ENCODE measurements at places on chromosomes 3 and 15.

DNA sequence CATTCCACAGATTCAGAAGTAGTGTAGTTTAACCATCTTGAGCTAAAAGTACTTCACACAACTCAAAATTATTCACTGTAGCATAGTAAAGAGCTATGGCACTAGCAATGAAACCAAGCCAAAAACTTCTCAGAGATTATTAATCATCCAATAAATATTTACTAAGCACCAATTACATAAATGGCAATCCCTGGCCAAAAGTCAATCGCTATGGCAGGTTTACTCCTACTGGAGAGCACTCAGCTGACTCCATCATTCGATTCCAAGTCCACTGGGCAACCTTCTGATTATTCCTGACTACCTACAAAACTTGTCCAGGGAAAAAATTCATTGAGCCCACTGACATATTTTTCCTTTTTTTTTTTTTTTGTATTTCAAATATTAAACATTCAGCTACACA is 23.9 kb downstream of the ATP13A3 start:
- no peak for DNase-seq
- H3K36me3 ChIP-seq: no peaks in the 10 kb centered on the region
- H3K4me1 ChIP-seq: peaks cover 2% of the 10 kb centered on the region
- no peak overlapping the region for H3K4me3 ChIP-seq
- H3K27ac ChIP-seq: no peak overlapping the region

GRCh38 chr3:107739227-107739626 is 216.5 kb downstream of the BBX start:
- no peaks in the 10 kb centered on the region for H3K4me1 ChIP-seq
- H3K36me3 ChIP-seq: peaks cover 6% of the 10 kb centered on the region
- DNase-seq: no peak
- no peak overlapping the region for H3K27ac ChIP-seq
- H3K27me3 ChIP-seq: no peaks in the 10 kb centered on the region

GRCh38 chr3:39982665-39983357 is 173.4 kb downstream of the MYRIP start:
- no peak overlapping the region for H3K4me3 ChIP-seq
- no peaks in the 10 kb centered on the region for H3K36me3 ChIP-seq
- no peak for DNase-seq

DNA sequence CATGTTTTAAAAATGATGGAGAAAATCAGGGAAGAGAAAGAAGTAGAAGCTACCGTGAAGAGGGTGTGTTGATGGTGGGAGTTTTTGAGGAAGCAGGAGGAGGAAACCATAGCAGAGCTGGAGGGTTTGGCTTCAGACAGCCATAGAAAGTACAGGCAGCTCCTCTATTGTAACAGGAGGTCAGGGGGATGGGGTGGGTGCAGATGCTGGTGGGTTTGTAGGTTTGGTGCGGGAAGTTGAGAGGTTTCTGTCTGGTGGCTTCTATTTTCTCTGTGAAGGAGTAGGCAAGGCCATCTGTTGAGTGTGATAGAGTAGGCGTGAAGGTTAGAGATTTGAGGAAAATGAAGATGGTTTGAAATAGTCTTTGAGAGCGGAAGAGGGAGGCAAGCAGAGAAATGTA is 97.7 kb upstream of the TBC1D5 start:
- H3K27ac ChIP-seq: no peak overlapping the region
- H3K4me1 ChIP-seq: no peaks in the 10 kb centered on the region
- no peaks in the 10 kb centered on the region for H3K27me3 ChIP-seq
- DNase-seq: no peak

DNA sequence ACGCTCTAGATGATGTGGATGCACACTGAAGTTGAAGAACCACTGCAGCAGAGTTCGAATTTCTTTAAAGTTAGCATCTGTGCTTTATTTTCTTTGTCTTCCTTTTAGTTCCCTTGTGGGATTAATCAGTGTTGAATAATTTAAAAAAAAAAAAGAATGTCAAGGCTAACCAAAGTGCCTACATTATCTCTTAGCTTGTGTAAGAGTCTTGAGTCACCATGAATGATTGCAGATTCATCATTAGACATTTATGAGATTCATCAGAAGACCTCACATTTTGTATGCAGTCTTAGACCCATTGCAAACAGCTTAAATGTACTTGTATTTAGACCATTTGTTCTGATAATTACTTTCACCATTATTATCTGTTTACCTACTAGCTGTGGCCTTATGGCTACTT is 182.2 kb downstream of the FNDC3B start:
- no peak overlapping the region for H3K27ac ChIP-seq
- no peak overlapping the region for H3K4me3 ChIP-seq
- no peaks in the 10 kb centered on the region for H3K36me3 ChIP-seq
- no peak for DNase-seq
- no peaks in the 10 kb centered on the region for H3K27me3 ChIP-seq
